ENCODE measurements at places on chromosomes 2 and 18.

DNA sequence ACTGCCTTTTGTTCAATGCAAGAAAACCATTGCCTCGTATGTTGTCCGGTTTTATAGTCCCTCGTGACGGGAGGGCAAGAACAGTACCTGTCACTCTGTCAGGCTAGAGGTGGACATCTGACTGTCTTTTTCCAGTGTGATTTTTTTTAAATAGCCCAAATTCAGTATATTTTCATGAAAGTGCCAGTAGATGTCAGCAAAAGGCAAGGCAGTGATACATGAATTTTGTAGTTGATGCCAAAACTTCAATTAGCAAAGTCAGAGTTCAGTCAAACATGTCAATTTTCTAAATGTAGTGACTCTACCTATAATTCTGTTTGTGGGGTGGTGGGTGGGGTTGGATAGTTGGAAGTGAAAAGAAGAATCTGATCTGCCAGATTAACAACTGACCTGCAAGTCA, 296.0 kb upstream of the MC4R start:
- DNase-seq, result no peak

- DNase-seq, result no peak
Measured at GRCh38 chr18:13243363-13243762, 24.8 kb downstream of the LDLRAD4 start.

DNA sequence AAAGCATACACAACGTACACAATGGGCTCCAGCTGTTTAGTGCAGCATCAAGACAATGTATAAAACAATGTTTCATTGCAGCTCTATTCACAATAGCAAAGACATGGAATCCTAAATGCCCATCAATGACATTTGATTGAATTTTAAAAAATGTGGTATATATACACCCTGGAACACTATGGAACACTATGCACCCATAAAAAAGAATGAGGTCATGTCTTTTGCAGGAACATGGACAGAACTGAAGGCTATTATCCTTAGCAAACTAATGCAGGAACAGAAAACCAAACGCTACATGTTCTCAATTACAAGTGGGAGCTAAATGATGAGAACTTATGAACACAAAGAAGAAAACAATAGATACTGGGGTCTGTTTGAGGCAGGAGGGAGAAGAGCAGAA, 315.5 kb downstream of the AGPS start:
- no peak for DNase-seq

- DNase-seq, result no peak
Measured at GRCh38 chr2:108593547-108594098, 59.4 kb downstream of the LIMS1 start.

DNA sequence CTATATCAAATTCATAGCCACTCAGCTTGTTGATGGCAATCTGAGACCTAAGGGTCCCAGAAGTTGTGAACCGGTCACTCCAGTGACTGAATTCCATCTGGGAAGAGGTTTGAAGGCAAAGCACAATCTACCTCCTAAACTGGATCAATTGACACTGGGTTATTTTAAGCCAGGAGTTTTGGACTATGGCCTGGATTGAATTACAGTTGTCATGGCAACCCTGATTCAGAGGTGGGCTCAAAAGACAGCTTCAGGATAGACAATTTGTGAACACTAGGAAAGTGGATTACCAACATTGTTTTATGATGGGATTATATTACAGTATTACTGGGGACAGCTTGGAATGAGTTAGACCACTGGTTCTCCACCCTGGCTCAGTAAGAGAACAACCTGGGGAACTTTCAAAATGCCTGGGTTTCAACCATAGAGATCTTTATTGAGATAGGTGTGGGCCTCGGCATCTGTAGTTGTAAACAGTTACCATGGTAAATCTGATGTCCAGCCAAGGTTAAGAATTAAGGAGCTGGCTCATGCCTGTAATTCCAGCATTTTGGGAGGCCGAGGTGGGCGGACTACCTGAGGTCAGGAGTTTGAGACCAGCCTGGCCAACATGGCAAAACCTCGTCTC, 58.8 kb downstream of the MFSD6 start:
- DNase-seq, result no peak

All from SK-N-MC (cell line).